ENCODE measurements at places on chromosomes 2 and 18.
A peak's percentile ranks its signal among the peaks of the same experiment; 100 is the strongest.

GRCh38 chr2:150526827-150527226, 39.4 kb upstream of the RND3 start:
- peak; percentile 91 for DNase-seq

- DNase-seq = no peak
Measured at GRCh38 chr2:240559286-240559685, 871 bp upstream of the DUSP28 start.

DNA sequence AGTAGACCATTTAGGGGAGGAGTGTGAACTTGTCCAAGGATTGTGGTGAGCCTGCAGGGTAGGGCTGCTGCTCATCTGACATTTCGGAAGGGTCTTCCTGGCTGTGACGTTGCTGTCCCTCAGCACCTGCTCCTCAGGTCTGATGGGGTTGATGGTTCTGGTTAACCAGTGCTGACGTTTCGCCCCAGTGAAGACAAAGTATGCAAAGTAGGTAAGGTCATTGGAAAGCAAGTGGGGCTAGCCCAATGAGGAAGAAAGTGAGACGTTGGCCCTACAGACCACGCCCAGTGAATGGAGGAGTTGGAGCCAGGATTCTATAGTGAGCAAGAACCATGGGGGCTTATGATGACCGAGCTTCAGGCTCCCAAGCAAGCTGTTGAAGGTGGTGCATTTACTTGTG, 33.4 kb upstream of the ZNF396 start:
- no peak for DNase-seq

- DNase-seq = peak; percentile 58
Measured at GRCh38 chr2:225400060-225400511, 576 bp downstream of the NYAP2 start.

- no peak for DNase-seq
Measured at GRCh38 chr2:212242724-212243123, 295.9 kb downstream of the ERBB4 start.

GRCh38 chr2:211898702-211899101, 639.9 kb downstream of the ERBB4 start:
- no peak for DNase-seq

DNA sequence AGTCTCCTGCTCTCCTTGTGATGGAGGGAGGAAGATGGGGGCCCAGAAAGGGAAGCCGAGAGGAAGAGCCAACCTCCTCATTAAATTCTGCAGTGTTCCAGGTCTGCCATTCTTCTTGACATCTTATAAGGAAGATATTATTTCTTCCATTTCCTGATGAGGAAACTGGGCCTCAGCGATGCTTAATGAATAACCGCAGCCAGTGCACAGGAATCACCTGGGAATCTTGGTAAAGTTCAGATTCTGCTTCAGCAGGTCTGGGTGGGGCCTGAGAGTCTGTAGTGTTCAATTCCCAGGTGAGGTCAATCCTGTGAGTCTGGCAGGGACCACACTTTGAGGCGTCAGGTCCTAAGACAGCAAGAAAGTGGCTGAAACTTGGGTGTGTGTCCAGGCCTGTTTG, 17.3 kb downstream of the PCARE start:
- DNase-seq = no peak

GRCh38 chr18:26008096-26008495, 82.3 kb downstream of the SS18 start:
- no peak for DNase-seq

GRCh38 chr2:140027320-140027719, 1247.1 kb upstream of the NXPH2 start:
- no peak for DNase-seq

DNA sequence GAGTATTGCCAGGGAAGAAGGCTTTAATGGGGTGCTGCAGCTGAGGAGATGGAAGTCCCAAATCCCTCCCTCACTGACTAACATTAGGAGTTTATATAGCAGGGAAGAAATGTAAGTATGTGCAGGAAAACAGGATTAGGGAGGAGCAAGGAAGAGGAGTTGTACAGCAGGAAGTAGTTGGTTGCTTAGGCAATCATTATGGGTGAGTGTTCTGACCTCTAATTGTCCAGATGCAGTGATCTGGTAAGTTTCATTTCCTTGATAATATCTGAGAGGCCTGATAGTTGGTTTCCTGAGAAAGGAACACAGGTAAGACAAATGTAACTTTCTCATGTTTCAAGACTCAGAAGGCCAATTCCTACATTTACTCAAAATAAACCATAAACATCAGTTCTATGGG, 331.9 kb upstream of the GULP1 start:
- DNase-seq = no peak

DNA sequence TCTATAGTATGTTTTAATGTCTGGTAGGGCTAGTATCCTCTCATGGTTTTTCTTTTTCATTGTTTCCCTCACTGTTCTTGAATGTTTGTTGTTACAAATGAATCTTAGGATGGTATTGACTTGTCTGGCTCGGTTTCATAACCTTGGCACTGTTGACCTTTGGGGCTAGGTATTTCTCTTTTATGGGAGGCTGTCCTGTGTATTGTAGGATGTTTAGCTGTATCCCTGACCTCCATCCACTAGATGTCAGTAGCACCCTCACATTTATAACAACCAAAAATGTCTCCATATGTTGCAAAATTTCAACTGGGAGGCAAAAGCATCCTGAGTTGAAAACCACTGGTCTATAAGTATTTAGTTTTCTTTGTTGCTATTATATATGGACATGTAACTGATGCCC, 7.0 kb upstream of the AOX1 start:
- DNase-seq = peak; percentile 18

GRCh38 chr2:80078290-80079036, 226.1 kb downstream of the LRRTM1 start:
- no peak for DNase-seq

DNA sequence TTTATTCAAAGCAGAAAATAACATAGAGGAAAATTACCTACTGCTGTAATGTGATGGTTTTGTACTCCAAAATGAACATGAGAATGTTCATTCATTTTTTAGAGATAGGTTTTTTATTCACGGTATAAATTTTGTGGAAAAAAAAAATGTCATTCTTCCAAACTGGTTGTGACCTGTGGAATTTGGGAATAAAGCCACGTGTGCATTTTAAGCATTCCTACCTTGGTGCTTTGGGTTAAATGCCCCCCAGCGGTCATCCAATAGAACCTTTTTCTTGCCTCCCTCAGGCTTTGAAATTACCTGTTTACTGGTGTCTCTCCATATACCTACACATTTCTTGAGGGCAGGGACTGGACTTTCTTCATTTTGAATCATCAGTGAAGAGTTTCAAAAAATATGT, 740.7 kb downstream of the DPP10 start:
- DNase-seq = no peak

DNA sequence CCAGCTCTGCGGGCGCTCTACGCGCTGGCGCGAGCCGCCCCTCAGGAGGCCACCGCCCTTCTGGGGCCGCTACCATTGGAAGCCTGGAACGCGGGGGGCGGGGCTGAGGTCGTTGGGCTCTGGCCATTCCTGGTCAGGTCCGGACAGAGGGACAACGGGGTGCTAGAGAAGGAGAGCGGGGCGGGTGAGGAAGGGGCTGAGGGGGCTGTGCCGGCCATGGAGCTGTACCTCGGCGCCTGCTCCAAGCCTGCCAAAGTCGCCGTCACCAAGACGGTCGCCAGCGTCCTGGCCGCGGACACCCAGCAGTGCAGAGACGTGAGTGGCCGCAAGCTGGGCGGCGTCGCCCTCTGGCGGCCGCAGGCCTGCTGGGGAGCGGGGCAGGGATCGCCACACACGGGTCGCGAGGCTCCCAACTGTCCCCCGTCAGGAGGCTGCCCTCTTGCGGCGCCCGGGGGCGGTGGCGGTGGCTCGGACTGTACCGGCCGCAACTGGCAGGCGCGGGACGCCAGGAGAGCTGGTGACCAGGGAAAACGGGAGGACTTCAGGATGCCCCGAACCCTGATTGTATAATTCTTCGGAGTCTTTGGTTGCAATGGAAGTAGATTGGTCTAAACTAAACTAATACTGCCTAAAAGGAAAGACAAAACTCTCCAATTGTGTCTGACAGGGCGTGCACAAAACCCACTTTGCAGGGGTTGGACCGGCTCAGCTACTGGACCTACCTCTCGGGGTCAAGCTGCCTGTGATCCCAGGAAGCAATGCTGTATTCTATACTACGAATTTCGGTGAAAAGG, at the start of gene FSIP2:
Gene FSIP2 (plus strand): TSS at position 126 of the 794 bp plus-strand sequence. CDS start 91 bp downstream, at position 217.
- DNase-seq = peak; percentile 67

GRCh38 chr2:25685741-25686140, 12.4 kb upstream of the DTNB start:
- no peak for DNase-seq

- DNase-seq = no peak
Measured at GRCh38 chr2:2524348-2524941, 193.4 kb upstream of the MYT1L start.

DNA sequence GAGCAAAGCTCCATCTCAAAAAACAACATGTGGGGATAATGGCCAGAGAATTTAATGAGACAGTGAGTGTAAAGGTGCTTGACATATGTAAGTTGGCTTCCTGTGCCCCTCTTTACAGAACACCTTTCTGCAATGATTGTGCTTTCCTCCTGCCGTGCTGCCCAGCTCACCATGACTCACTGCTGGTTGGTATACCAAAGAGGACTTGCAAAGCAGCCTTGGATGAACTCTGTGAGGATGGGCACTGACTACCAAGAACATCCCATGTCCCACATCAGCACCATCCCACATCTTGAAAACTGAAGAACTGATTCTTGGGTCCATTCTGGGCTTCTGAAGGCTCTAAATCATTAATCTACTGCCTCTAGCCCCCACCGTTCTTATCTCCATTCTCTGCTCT, 52.2 kb downstream of the NGEF start:
- DNase-seq = no peak

- DNase-seq = no peak
Measured at GRCh38 chr2:239391286-239392071, 9.3 kb downstream of the HDAC4 start.

GRCh38 chr18:26791676-26792075, 73.8 kb downstream of the AQP4 start:
- no peak for DNase-seq

DNA sequence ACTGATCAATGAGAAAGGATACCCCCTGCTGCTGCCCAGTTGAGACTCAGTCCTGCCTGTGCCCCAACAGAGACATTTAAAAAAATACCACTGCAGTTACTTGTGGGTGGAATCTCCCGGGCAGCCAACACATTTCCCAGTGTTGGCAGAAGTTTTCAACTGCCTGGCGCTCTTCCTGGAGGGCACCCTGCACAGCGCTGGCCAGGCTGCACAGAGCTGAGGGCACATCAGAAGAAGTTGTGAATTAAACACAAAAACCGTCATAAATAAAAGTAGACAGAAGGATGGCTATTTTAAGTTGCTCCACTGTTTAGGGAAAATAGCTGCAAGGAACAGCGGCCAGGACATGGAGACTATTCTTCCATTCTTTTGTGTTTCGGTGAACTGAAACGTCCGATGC, 110.2 kb upstream of the THOC1 start:
- no peak for DNase-seq

DNA sequence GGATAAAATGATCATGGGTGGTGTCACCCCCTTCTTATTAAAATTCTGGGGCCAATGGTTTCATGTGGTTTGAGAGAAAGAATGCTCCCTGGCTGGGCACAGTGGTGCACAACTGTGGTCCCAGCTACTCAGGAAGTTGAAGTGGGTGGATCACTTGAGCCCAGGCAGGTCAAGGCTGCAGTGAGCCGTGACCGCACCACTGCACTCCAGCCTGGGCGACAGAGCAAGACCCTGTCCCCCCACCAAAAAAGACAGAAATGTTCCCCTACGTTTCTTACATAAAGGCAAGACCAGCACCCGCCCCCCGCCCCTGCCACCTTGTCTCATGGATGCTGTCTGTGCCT, 53.0 kb upstream of the ID2 start:
- no peak for DNase-seq

GRCh38 chr2:236177967-236178889, 10.0 kb upstream of the GBX2 start:
- peak; percentile 64 for DNase-seq

DNA sequence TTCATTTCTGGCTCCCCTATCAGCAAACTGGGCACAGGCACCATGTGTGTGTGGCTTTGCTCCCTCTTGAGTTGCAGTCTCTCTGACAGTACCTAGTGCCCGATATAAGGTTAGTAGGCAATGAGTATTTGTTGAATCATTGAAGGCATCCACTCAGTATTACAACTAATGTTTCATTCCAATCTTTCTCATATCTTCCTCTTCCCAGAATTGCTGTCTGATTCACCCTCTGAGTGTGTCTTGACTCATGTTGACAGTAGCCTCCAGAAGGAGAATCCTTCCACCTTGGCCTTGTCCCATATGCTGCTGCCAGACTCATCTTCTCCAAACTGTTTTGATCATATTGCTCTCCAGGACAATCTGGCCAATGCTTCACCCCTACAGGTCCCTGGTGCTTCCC, 202.5 kb downstream of the LRRTM1 start:
- DNase-seq = peak; percentile 93

GRCh38 chr2:227205701-227206100, 41.3 kb downstream of the COL4A3 start:
- DNase-seq = no peak

DNA sequence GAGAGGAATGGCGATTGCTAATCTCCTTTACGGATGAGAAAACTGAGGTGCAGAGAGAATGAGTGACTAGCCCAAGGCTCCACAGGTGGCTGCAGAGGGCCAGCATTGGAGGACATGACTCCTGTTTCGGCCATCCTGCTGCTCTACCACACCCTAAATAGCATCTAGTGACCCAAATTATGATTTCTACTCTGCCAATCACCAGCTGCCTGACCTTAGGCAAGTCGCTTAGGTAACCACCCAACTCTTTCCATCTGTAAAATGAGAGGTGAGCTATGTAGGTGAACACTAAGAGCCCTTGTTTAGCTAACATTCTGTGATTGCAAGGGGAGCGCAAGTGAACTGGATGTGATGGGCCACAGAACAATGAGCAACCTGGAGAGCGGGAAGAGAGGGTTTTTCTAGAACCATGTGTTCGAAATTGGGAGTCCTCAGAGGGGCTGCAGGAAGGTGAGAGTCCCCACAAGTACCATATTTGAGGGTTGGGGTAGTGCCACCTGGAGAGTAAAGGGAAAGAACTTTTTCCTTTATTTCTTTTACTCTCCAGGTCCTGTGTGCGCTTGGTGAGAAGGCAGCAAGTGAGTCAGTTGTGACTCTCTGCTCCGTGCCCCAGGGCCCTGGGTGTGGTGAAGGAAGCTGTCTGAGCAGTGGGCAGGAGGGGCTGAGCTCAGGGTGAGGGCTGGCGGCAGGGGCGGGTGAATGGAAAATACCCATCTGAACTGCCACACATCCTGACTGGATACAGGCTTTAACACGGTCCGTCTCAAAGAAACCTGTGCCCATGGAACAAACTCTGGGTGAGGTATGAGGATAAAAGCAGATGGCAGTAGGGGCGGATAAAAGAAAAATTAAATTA, 2.4 kb downstream of the CYP27C1 start:
- DNase-seq = no peak

DNA sequence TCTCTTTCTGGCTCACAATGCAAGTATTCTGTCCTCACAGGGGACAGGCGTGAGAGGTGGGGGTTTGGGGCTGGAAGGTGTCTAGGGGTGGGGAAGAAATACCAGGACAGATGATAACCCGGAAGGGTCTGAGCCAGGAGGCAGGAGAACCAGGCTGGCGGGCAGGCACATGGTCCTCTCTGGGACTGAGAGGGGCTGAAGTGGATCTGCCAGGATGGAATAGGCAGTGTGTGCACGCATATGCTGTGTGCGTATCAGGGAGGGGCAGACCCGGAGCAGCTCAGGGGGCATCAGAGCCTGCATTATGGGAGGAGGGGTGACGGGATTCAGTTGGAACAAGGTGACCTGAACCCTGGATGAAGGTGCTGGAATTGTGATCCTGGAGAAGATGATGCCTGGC, 157.3 kb downstream of the DYSF start:
- DNase-seq = no peak

GRCh38 chr18:42196651-42197050, 241.6 kb downstream of the PIK3C3 start:
- DNase-seq = peak; percentile 33
